Right cardiac atrium (tissue), 5 donors: ENCODE measurements at places on chromosomes 1 and 21. TPM values are rescaled to one million over a fixed set of nuclear protein-coding genes. Genes with fewer than 3 reads are reported as not detected.

INSRR gene
- 0.06 TPM for total RNA-seq

DNA sequence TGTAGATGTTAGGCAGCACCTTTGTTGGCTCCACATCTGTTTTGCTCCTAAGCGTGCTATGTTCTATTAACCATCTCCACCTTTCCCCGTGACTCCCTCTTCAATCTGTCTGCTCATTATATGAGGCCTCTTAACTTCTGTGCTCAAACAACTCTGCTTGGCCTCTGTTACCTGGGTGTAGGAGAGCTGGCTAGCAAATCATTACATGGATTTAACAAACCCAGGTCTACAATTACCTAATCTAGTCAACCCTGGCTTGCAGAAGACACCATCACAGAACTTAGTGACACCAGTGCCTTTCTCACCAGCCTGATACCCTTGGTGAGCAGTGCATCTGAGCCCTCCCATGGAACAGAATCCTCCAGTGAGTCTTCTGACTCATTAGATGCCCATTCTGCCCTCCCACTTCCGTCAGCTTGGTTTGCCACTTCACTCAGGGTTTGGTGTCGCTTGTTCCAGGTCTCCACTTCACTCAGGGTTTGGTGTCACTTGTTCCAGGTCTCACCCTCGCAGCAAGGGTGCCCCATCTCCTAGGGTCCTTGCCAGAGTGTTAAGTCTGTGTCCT is 92.0 kb upstream of the KIF26B start:
- DNase-seq, result no peak

GRCh38 chr21:29506214-29506613 is 207.5 kb downstream of the BACH1 start:
- DNase-seq, result no peak

DNA sequence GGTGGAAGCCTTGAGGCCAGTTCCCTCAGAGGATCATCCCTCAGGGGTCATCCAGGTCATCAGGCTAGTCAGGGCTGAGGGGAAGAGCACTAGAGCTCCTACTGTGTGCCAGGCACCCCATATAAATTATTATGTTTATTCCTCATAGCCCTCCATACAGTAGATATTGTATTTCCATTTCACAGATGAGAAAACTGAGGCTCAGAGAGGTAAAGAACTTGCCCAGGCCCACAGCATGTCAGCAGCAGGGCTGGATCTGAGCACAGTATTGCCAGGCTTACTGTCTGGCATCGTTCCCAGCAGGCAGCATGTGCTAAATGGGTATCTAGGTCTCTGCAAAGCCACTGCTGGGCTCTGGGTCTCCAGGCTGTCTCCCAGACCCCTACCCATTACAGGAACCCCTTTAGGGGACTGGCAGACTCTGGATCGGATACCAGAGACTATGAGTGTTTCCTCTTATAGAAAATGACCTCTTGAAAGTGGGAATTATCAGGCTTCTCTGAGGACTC is 153.3 kb downstream of the PTPRU start:
- no peak for DNase-seq

TMEM82 gene
- not detected for total RNA-seq

RUNX3 gene
- total RNA-seq, result 0.89 TPM

DNA sequence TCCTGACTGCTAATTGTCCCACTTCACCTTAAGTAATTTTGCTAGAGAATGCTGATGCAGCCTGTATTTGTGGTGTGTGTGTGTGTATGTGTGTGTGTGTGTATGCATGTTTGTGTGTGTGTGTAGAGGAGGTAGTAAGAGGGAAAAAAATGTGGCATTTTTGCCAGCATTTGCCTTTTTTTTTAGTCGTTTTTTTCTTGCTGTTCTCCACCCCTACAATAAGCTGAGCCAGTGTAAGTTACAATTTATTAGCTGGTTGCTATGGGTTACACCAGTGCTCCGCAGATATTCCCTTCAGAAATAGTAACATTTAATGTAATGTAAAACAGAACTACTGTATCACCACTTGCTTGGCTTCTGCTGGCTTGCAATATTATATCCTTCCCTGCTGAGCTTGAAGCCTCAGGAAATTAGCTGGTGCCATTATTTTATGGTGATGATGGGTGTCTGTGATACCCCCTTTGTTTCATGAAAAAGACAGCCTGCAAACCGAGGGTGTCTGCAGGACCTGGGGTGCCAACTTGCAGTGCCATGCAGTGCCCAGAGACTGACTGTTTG is 23.4 kb upstream of the IGSF3 start:
- no peak for DNase-seq

- DNase-seq, result no peak
Observed at GRCh38 chr1:9228609-9229008, 6.0 kb upstream of the H6PD start.

GPN2 gene
- 14.9 TPM for total RNA-seq
